ENCODE measurements at places on chromosomes 13 and 19.

DNA sequence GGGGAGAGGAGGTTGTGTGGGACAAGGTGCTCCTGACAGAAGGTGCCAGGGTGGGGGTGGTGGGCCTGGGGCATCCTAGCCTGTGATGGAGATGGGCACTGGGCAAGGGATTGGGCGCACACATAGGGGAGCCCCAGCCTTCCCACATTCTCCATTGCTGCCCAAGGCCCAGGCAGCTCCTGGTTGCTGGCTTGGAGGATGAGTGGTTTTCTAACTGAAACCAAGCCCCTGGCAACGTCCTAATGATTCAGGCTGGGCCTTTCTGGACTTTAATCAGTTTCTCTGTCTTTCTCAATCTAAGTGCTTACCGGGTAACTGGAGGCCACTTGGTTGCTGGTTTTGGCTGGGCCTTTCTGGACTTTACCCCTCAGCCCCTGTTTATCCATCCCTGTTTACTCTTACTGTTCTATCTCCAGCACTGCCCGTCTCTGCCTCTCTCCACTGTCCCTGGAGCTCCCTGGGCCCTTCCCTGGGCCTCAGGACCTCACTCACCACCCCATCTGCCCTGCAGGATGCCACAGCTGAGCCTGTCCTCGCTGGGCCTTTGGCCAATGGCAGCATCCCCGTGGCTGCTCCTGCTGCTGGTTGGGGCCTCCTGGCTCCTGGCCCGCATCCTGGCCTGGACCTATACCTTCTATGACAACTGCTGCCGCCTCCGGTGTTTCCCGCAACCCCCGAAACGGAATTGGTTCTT lies 354 bp downstream of the CYP4F3 start:
- no peak for DNase-seq

DNA sequence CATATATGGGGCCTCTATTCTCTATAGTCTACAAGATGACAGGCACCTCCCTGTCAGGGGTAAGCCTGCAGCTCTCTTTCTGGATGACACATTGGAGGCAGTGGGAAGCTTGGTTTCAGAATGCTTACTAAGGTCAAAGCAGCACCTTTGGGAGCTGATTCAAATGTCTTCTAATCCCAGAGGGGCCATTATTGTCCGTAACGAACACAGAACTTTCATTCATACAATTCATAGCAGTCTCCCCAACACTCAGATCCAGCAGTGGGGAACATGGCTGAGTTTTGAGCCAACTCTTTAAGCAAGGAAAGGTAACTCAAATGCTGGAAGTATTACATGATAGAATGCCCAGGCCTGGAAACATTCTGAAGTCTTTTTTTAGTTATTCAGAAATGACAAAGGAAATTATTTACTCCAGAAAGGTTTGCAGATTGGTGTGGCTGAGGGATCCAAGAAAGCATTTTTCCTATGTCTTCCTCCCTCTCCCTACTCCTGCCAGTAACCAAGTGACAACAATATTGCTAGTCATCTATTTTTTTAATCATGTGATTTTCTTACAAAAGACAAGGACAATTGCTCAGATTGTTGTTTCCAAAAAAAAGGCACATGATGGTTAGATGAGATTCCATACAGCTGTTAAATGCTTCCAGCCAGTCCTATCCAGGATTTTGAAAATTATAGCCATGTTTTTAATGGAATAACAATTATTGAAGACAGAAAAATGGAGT lies 118.7 kb downstream of the FOXO1 start:
- no peak for DNase-seq

- DNase-seq = no peak
Observed at GRCh38 chr13:38002606-38003005, 133.0 kb upstream of the TRPC4 start.

DNA sequence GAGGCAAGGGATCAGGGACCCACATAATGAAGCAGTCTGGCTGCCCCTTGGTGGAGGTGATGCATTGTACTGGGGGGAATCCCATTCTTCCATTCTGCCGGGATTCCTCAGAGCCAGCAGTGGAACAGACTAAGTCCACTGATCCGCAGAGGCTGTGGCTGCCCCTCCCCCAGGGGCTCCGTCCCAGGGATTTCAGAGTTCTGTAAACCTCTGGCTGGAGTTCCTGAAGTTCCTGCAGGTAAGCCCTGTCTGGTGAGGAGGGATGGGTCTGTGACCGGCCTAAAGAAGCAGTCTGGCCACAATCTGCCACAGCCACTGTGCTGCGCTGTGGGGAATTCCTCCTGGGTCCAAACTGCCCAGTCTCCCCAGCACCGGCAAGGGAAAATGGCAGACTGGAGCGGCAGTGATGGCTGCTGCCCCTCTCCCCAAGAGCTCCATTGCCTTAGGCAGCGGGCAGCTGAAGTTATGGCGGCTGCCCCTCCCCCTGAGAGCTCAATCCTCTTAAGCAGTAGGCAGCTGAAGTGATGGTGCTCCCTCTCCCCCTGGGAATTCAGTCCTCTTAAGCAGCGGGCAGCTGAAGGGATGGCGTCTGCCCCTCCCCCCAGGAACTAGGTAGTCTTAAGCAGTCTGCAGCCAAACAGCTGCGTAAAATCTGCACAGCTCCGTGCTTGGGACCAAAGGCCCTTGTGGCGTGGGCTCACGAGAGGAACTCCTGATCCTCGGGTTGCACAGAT lies 155.7 kb downstream of the PCDH17 start:
- DNase-seq = no peak

DNA sequence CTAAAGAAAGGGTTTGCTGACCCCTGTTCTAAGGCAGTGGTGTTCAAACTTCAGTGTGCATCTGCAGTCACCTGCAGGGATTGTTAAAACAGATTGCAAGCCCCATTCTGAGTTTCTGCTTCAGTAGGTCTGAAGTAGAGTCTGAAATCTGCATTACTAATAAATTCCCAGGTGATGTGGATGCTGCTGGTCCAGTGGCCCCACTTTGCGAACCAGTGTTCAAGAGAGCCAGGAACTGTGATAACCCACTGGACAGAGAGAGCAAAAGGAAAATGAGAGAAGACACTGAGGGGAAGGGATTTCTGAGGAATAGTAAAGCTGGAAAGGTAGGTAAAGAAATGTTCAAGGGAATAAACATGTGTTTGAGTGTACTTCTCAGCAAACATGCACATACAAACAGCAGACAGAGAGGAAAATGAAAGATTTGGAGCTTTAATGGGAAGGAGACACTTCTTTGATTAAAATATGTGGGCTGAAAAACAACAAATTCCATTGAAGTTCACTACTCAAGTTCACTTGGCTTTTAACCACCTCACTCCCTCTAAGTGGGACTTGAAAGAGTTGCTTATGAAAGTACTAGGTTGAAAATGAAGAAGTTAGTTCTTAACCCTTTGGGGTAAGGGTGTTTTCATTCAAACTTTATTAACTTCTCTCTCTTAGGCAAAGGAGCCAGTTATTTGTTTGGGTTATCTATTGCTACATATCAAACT lies 26.4 kb upstream of the FAM216B start:
- DNase-seq = no peak

DNA sequence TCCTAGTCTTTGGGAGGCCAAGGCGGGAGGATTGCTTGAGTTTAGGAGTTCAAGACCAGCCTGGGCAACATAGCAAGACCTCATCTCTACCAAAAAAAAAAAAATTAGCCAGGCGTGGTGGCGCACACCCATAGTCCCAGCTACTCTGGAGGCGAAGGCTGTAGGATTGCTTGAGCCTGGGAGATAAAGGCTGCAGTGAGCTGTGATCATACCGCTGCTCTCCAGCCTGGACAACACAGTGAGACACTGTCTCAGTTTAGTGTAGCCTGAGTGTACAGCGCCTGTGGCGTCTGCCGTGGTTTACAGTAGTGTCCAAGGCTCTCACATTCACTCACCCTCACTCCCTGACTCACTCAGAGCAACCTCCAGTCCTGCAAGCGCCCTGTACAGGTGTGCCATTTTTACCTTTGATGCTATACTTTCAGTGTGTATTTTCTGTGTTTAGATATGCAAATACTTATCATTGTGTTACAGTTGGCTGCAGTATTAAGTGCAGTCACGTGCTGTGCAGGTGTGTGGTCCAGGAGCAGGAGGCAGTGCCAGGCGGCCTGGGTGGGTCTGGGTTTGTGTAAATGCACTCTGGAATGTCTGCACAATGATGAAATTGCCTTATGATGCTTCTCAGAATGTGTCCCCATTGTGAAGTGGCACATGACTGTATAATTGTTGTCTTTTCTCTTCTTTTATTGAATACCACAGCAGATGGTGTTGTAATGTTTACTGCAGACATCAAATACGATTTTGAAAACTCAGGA lies 36.1 kb upstream of the DCUN1D2 start:
- no peak for DNase-seq

- DNase-seq = no peak
Observed at GRCh38 chr19:5865772-5866171, 4.6 kb downstream of the FUT5 start.

- DNase-seq = peak; percentile 70
Observed at GRCh38 chr19:41351339-41352245, 2.1 kb downstream of the TGFB1 start.

GRCh38 chr13:24091080-24091479 lies 69.4 kb upstream of the SPATA13 start:
- no peak for DNase-seq

DNA sequence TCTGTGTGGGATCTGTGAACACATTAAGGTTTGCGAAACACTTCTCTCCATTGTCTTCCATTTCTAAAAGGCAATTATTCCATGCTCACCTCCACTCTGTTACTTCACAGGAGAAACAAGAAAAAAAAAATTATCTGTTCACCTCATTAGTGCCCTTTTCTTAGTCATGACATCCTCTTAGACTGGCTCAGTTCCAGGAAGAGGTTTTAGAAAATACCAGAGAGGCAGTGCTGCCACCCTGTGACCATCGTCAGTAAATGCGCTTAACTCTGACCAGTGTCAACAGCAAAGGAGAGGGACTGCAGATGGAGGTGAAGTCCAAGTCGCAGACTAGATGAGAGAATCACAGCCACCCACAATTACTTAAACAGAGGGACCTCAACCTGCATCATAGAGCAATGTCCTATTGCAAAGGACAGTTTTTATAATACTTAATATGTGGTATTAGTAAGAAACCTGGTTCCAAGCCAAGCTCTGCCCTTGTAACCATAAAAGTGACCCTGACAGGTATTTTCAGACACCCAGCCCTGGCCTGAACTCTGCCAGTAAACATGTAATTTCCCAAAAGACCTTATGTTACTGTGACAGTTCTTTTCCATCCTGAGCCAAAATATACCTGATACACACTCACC lies 19.4 kb downstream of the CEACAM21 start:
- DNase-seq = peak; percentile 33

GRCh38 chr19:16042533-16043085 lies 33.7 kb upstream of the TPM4 start:
- DNase-seq = no peak

- DNase-seq = no peak
Observed at GRCh38 chr13:79482281-79482970, 1.5 kb downstream of the NDFIP2 start.

DNA sequence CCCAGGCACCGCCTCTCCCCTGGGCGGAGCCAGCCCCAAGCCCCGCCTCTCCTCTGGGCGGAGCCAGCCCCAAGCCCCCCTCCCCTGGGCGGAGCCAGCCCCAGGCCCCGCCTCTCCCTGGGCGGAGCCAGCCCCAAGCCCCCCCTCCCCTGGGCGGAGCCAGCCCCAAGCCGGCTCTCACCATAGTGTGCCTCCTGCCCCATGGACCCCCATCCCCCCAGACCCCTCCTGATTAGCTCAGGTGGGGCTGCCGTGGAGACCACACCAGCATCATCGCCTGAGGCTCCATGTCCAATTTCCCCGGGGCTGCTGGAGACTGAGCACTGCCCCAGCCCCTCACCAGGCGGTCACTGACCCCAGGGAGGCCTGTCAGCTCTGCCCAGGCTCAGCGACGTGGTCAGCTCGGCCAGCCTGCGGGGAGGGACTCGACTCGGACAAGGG lies 4.2 kb upstream of the MADCAM1 start:
- no peak for DNase-seq

- DNase-seq = no peak
Observed at GRCh38 chr13:101835920-101836319, 383.4 kb downstream of the ITGBL1 start.

- no peak for DNase-seq
Observed at GRCh38 chr19:11486661-11487503, 6.0 kb upstream of the ELAVL3 start.

- no peak for DNase-seq
Observed at GRCh38 chr19:3145909-3146676, 10.3 kb downstream of the GNA15 start.

- DNase-seq = no peak
Observed at GRCh38 chr19:1408300-1409203, 1.2 kb downstream of the DAZAP1 start.

DNA sequence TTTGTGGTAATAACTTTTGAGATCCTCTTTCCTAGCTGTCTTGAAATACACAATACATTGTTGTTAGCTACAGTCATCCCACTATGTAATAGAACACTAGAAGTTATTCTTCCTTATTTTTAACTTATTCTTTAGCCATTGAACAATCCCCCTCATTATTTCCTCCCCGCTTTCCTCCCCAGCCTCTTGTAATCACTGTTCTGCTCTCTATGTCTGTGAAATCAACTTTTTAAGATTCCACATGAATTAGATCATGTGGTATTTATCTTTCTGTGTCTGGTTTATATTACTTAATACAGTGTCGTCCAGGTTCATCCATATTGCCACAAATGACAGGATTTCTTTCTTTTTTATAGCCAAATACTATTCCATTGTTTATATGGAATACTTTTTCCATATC lies 72.9 kb downstream of the SLC10A2 start:
- DNase-seq = no peak

- DNase-seq = no peak
Observed at GRCh38 chr19:54428323-54429175, 13.3 kb downstream of the TTYH1 start.

GRCh38 chr13:31638577-31638976 lies 100.7 kb upstream of the RXFP2 start:
- DNase-seq = no peak

- no peak for DNase-seq
Observed at GRCh38 chr13:66212511-66212910, 1017.6 kb downstream of the PCDH9 start.

- DNase-seq = no peak
Observed at GRCh38 chr19:46606019-46606418, 4.9 kb downstream of the CALM3 start.

- no peak for DNase-seq
Observed at GRCh38 chr19:46744005-46744691, 1.7 kb upstream of the FKRP start.

DNA sequence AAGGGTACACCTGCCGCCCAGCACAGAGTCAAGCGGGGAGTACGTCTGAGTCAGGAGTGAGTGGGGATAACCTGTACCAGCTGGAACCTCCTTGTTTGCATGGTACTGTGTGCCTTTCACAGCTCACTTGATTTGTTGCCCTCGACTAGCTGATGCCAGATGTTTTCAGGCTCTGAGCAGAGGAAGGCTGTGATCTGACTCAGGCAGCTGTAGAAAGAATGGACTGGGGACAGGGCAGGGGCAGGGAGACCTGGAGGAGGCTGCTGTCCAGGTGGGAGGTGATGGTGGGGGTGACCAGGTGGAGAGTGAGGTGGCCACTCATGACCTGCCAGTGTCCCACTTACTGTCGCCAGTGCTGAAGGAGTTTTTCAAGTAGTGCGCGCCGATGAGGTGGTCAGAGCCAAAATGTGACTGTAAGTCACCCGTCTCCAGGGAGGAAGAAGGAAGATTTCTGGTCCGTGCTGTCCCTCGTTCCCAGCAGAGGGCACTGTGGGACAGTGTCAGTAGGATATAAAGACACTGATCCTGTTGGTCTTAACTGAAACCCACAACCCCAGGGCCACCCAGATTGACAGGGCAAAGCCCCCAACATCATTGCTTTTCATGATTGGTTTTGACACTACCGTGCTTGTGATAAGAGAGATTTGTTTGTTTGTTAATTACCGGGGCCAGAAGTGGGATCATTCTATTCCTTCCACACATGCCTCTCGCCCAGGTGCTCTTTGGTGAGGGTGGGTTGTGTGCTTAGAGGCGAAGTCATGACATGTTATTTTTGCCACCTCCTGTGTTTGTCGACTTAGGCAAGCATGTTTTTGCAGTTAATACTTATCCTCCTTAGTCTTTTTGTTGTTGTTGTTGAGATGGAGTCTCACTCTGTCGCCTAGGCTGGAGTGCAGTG lies 128.4 kb downstream of the DPF1 start:
- DNase-seq = peak; percentile 23
